ENCODE measurements at places on chromosomes 2 and 18.

- no peak for DNase-seq
These were observed 19.0 kb downstream of the TMSB10 start for GRCh38 chr2:84924173-84925106.

DNA sequence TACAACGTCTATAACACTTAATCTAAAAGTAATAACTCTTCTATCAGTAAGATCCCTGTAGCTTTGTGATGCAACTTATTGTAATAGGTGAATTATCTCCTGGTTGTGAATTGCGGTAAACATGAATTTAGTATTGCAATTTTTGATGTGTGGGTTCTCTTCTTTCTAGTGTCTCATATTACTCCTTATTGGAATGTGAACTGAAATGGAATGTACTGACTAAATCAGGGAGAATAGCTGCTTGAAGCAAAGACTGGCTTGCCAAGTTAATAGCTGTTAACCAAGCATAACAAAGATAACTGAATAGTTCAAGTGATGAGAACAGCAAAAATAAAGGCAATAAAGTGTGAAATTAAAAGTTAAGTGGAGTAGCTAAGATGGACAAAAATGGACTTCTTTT lies 60.5 kb upstream of the TFPI start:
- no peak for DNase-seq

- DNase-seq = no peak
These were observed 583.9 kb upstream of the KLHL29 start for GRCh38 chr2:22801071-22801470.

DNA sequence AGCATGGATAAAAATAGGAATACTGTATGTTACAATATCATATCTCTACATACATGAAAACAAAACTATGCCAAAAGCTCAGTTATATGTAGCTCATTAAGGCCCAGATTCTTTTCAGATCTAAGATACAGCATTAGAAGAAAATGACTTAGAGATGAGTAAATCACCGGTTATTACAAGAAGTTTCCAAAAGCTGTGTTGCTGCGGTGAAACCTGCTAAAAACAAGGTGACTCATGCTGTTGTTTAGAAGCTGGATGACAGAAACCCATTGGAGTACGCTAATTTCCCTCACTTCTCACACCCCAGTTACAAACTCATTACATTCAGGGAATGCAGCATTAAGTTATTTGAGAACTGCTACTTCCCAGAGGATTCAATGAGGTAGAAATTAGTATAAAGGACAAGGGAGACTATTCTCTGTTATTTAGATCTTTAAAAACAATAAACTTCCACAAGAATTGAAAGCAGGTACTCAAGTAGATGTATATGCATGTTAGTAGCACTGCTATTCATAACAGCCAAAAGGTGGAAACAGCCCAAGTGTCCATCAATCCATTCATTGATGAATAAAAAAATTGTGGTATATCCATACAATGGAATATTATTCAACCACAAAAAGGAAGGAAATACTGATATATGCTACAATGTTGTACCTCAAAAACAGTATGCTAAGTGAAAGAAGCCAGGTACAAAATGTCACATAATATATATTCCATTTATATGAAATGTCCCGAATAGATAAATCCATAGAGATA lies 32.6 kb downstream of the RBKS start:
- no peak for DNase-seq

DNA sequence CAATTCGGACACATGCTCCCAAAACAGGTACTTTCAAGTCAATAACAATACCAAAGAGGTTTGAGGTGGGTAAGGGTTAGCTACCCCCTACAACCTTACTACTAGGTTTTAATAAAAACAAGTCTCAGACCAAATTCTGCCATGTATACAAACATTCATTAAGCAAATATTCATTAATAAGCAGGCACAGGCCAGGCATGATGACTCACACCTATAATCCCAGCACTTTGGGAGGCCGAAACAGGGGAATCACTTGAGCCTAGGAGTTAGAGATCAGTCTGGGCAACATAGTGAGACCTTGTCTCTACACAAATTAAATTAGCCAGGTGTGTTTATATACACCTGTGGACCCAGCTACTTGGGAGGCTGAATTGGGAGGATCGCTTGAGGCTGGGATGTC lies 11.7 kb upstream of the ELAC1 start:
- no peak for DNase-seq

- DNase-seq = no peak
These were observed 20.6 kb upstream of the UBE2E3 start for GRCh38 chr2:180959787-180960186.

GRCh38 chr2:176419591-176420071 lies 150.4 kb downstream of the MTX2 start:
- DNase-seq = no peak

All from right forelimb (tissue), 1 donor.